ENCODE measurements at places on chromosomes 11 and 22.

- DNase-seq: no peak
Measured at GRCh38 chr11:60183591-60184205, 815 bp upstream of the MS4A6A start.

GRCh38 chr11:117099696-117100095, 1.5 kb upstream of the SIK3 start:
- DNase-seq: no peak

DNA sequence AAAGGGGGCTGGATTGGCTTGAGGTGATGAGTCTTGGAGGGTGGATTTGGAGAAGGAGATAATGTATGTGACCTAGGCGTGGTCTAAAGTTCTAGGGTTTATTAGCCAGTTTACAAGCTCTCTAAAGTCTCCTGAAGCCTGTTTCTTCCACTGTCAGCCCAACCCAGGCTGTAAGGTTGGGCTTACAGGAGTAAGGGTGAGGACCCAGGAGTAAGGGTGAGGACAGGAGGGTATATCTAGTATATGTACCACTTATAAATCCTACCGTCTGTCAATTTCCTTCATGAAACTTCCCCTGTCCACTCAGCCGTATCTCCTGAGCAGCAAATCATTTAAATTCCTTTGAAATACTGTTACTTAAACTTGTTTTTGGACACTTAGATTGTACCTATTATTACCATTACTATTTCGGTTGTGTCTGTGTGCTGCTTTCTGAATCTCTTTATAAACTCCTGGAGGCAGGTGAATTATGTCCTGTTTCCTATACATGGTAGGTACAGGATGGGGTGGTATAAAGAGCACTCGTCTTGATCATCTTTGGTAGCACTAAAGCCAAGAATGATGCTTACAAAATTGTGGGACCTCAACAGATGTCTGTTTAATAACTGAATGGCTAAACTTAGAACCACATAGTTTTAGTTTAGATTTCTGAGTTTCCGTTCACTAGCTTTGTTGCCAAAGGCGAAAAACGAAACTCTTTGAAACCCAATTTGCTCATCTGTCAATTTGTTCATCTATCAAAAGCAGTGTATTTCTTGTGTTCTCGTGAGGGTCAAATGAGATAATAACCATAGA, 192.0 kb downstream of the GRIK4 start:
- DNase-seq: no peak

DNA sequence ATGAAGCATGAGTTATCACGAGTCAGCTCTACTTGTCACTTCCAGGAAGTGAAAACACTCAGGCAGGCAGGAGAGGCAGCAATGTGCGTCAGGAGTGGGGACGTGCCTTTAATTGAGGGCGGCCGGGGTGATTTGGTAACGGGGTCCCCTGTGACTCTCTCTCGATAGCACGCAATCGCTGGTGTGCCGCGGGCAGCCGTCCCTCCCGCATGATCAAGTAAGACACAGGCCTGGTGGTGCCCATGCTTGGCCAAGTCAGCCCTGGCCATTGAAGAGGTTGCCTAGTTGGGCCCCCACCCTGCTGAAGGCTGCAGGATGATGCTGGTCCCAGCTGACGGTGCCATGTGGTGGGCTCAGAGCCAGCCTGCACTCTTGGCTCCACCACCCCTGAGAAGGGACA, 29.7 kb downstream of the CACNG2 start:
- peak; percentile 22 for DNase-seq

DNA sequence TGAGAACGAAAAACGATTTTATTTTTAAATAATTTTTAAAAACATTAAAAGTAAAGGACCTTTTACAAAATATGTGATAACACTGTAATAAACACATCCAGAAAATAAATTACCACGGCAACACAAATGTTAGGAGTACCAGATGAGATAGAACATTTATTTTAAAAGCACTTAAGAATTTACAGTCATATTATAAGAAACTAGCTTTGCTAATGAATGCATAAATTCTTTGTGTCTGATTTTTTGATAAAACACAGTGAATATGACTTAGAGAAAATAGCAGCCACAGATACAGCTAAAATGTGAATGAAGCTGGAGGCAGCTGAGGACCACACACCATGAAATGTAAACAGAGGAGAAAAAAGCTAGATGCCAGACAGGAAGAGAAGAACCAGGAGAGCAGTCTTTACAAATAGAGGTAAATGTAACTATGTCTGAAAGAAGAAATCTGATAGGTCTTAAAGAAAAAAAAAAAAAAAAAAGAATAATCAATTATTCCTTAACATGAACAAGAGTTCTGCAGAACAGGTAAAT, 14.6 kb downstream of the CCDC34 start:
- no peak for DNase-seq

- DNase-seq: no peak
Measured at GRCh38 chr11:72788241-72788640, 5.6 kb downstream of the STARD10 start.

GRCh38 chr11:61281581-61282250, 13.4 kb downstream of the VWCE start:
- DNase-seq: no peak

All from kidney capillary endothelial cell (primary cell).